ENCODE measurements at places on chromosomes 7 and 10. TPM values are rescaled to one million over a fixed set of nuclear protein-coding genes. Genes with fewer than 3 reads are reported as not detected.

- DNase-seq, result no peak
- no peaks in the 10 kb centered on the region for H3K4me1 ChIP-seq
- H3K27me3 ChIP-seq, result no peaks in the 10 kb centered on the region
Measured at GRCh38 chr7:27269455-27269854, 26.9 kb downstream of the EVX1 start.

DNA sequence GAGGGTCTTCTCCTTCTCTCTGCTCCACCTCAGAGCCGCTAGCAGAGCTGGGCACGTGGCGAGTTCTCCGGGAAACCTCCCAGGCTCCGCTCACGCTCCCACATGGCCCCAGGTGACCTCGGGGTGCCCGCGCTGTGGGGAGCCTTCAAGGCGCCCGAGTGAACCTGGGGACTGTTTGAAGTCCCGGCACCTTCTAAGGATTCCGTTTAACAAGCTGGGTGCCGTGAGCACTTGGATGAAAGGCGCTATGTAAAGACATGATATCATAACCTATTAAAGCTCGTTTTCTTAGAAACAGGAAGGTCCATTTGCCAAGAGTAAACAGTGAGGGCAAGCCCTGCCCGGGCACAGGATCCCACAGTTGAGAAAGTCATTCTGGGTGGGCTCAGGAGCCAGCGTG, 15.8 kb upstream of the MYL10 start:
- no peaks in the 10 kb centered on the region for H3K36me3 ChIP-seq
- no peak for DNase-seq
- H3K4me1 ChIP-seq, result no peaks in the 10 kb centered on the region
- no peak overlapping the region for H3K27ac ChIP-seq
- no peak overlapping the region for H3K4me3 ChIP-seq

DNA sequence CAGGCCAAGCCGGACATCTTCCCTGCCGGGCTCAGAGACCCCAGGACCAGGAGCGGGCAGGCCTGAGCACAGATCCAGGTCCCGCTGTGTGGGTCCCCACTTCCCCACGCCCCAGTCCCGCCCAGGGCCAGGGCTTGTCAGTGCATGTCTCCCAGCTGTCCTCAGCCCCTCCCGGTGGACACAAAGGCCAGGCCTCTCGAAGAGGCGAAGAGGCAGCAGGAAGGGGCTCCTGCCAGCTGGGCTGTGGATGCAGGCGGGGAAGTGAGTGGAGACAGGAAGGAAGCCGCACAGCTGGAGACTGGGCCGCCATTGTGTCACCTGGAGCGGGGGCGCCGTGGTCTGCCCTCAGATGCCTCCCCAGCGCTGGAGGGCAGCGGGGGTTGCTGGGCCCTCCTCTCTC, 4.8 kb downstream of the GRIFIN start:
- H3K4me3 ChIP-seq, result no peak overlapping the region
- no peak overlapping the region for H3K27ac ChIP-seq
- peak; percentile 45 for DNase-seq

Gene FXYD4
- not detected for total RNA-seq

GRCh38 chr10:121292321-121292720, 305.9 kb downstream of the FGFR2 start:
- H3K4me3 ChIP-seq, result no peak overlapping the region
- no peaks in the 10 kb centered on the region for H3K36me3 ChIP-seq
- H3K27ac ChIP-seq, result no peak overlapping the region
- H3K27me3 ChIP-seq, result no peaks in the 10 kb centered on the region
- no peak for DNase-seq
- H3K4me1 ChIP-seq, result no peaks in the 10 kb centered on the region

DNA sequence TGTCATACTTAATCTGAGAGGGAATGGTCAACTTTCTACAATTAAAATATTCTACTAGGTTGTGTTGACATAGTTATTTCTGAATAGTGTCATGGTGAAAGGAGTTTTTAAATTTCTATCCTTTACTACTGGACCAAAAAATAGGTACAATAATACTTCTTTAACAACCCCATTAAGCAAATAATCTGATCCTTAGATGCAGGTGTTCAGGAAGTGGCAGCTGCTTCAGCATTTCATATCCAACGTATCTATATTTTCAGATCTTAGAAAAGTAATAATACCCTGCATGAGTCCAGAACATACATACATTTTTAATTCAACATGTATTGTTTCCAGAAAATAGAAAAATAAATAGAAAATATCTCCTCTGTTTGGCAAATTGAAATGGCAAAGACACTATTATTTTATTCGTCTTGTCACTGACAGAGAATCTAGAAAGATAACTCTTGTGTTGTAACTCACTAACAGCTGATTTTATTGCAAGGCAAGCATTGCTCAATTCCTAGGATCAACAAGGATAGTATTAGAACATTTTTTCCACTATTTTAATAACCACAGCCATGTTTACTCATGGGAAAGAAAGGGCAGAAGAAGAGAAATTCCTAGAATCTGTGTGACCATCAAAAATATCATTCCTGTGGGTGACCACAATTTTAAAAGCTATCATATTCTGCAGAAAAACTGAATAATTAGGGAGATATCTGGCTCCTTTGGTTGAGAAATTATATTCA, 159.3 kb upstream of the CNTNAP2 start:
- no peaks in the 10 kb centered on the region for H3K27me3 ChIP-seq
- no peak overlapping the region for H3K4me3 ChIP-seq
- H3K4me1 ChIP-seq, result no peaks in the 10 kb centered on the region
- no peak for DNase-seq

GRCh38 chr7:112061051-112061450, 145.1 kb downstream of the DOCK4 start:
- no peak overlapping the region for H3K4me3 ChIP-seq
- H3K27me3 ChIP-seq, result no peaks in the 10 kb centered on the region
- H3K4me1 ChIP-seq, result no peaks in the 10 kb centered on the region
- no peak for DNase-seq

Gene HABP2
- total RNA-seq, result not detected

Gene BRI3
- 192 TPM for total RNA-seq

GRCh38 chr7:1242256-1242605, 9.6 kb downstream of the UNCX start:
- H3K27ac ChIP-seq, result no peak overlapping the region
- no peak for DNase-seq
- H3K4me1 ChIP-seq, result no peaks in the 10 kb centered on the region

DNA sequence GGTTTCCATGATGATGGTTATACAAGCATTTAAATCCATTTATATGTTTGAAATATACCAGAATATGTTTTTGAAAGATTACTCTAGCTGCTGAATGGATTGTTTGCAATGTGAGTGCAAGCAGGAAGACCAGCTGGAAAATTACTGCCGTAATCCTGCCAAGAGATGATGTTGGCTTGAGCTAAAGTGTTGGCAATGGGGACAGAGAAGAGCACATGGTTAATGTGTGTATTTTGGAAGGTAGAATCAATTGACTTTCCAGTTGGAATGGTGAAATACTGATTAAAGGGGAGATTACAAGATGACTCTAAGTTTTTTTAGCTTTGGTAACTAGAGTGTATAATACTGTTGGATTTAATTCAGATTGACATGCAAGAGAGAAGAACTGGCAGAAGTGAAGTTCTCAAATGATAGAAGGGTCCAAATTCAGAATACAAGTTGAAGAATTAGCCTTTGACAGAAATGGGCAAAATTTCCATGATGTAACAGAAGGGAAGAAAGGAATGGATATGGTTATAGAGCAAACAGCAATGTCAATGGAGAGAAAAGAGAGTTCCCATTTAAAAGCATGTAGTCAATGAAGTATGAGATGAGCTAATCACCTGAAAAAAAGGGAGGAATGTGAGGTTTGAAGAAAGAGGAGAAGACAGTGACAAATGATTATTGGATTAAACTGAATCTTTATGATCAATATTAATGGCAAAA, 422.0 kb downstream of the CDC14C start:
- no peak overlapping the region for H3K27ac ChIP-seq
- H3K36me3 ChIP-seq, result no peaks in the 10 kb centered on the region
- H3K27me3 ChIP-seq, result no peaks in the 10 kb centered on the region
- no peak overlapping the region for H3K4me3 ChIP-seq
- no peaks in the 10 kb centered on the region for H3K4me1 ChIP-seq

DNA sequence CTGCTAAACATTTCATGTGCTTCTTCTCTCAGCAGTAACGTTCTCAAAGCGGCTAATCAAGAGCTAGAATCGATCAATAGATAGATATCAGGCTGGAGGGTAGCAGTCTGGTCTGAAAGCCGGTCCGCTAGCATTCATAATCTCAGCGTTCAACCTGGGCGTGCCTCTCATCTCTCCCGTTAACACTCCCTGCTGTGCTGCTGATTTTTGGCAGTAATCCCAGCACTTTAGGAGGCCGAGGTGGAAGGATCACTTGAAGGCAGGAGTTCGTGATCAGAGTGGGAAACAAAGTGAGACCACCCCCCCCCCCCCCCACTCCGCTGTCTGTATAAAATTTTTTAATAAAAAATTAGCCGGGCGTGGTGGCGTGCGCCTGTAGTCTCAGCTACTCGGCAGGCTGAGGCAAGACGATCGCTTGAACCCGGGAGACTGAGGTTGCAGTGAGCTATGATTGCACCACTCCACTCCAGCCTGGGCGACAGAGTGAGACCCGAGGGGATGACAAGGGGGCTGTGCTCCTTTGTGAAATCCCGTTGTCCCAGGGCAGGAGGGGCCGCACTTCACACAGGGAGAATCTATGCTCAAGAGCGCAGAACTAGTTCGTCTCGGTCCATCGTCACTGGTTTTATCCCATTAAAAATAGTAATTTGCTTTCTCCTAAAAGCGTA, 624 bp upstream of the CEP55 start:
- DNase-seq, result no peak
- H3K27me3 ChIP-seq, result no peaks in the 10 kb centered on the region
- no peaks in the 10 kb centered on the region for H3K36me3 ChIP-seq
- peak overlapping the region; percentile 42 for H3K4me3 ChIP-seq
- H3K27ac ChIP-seq, result no peak overlapping the region

Gene PDLIM1
- total RNA-seq, result 273 TPM

Gene ASZ1
- total RNA-seq, result not detected

DNA sequence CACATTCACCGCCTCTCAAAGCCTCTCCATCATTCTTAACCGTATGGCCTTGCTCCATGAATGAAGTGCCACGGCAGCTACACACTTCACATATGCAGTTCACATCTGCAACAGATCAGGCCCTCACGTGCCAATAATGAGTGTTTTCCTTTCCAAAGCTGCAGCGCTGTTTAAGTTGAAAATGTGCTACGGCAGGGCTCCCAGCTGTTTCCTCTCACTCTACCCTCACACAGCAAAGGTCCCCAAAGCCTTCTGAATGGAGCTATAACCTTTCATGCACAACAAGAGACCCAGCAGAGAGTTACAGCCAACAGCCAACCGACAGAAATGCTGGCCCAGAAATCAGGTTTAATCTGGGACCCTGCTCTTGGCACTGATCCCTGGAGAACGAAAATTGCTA, 236.1 kb downstream of the ELMO1 start:
- H3K4me3 ChIP-seq, result no peak overlapping the region
- H3K27ac ChIP-seq, result no peak overlapping the region
- no peaks in the 10 kb centered on the region for H3K36me3 ChIP-seq
- H3K4me1 ChIP-seq, result no peaks in the 10 kb centered on the region
- no peaks in the 10 kb centered on the region for H3K27me3 ChIP-seq

Gene VWDE
- 0.55 TPM for total RNA-seq

DNA sequence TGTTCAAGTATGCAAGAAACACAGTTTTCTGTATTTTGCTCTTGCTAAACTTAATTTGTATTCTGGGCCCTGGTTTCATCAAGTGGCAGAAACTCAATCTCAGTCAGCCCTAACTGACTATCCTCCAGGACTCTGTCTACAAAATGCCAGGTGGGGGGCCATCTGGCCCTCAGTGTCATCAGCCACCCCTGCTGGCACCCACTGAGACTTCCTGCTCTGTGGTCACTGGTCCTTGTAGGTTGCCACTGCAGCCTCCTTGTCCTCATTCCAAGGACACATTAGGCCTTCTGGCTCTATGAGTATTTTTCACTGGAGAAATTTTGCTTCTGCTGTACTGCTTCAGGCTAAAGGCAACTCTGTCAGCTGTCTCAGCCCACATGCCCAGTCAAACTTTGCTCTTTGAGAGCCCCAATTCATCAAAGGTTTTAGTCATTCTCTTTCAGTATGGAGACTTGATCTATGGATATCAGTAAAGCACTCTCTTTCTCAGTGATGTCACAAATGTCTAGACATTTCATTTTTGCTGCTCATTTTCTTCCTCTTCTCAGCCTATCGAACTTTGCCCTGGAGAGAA, 163.6 kb downstream of the KCND2 start:
- H3K27me3 ChIP-seq, result no peaks in the 10 kb centered on the region
- no peaks in the 10 kb centered on the region for H3K4me1 ChIP-seq
- H3K36me3 ChIP-seq, result no peaks in the 10 kb centered on the region
- H3K4me3 ChIP-seq, result no peak overlapping the region
- no peak overlapping the region for H3K27ac ChIP-seq

DNA sequence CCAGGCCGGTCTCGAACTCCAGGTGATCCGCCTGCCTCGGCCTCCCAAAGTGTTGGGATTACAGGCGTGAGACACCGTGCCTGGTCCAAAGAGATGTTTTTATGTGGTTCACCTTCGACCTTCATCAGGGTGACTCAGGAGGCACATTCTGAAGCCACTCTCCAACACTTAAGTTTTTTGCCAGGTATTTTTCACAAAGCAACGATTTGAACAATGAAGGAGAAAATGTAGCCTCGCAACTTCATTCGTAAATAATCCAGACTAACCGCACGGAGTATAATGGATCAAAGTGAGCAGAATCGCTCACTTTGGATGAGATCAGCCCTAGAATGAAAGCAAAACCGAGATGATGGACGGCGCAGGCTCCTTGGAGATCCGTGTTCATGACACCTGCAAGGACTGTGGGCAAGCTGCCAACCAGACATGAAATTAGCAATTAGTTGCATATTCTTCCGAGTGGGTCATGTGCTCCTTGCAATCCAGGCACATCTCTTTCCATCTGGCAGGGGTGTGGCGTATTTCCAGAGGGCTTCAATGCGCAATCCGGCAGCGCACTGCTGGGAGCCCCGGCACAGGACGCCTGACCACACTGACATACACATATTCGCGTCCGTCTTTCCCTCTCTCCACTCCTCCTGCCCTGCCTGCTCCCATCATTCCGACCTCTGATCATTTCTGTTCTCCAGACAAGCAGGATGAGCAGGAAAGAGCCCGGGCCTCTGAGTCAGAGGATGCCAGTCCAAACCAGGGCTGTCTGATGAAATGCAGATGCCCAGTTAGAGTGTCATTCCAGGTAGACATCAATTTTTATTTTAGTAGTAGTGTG, 148.4 kb downstream of the KLF6 start:
- H3K36me3 ChIP-seq, result no peaks in the 10 kb centered on the region
- no peak for DNase-seq
- no peaks in the 10 kb centered on the region for H3K4me1 ChIP-seq
- H3K27me3 ChIP-seq, result no peaks in the 10 kb centered on the region
- H3K27ac ChIP-seq, result no peak overlapping the region

DNA sequence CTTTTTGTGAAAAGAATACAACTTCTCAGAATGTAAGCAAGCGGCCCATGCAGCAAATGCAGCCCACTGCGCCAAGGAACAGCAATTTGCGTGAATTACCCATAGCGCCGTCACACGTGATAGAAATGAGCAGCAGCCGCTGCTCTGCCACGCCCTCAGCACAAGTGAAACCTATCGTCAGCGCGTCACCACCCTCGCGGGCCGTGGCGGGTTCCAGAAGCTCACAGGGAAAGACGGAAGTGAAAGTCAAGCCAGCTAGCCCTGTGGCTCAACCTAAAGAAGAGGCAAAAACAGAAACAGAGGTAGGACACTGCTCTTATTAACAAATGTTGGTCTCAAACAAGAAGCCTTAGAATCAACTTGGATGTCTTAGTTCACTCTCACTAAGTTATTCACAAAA, 70.5 kb downstream of the SHH start:
- no peaks in the 10 kb centered on the region for H3K4me1 ChIP-seq
- H3K36me3 ChIP-seq, result peaks cover 12% of the 10 kb centered on the region
- H3K4me3 ChIP-seq, result no peak overlapping the region
- H3K27me3 ChIP-seq, result no peaks in the 10 kb centered on the region
- H3K27ac ChIP-seq, result no peak overlapping the region
- DNase-seq, result no peak
